ENCODE measurements at places on chromosomes 3 and 15. TPM values are rescaled to one million over a fixed set of nuclear protein-coding genes. Genes with fewer than 3 reads are reported as not detected.

GOLGA6C gene
- polyA plus RNA-seq = not detected

NUP210 gene
- 76.9 TPM for polyA plus RNA-seq

LYZL4 gene
- not detected for polyA plus RNA-seq

RPL35A gene
- 1,242 TPM for polyA plus RNA-seq

Data from B cell (primary cell).